ENCODE measurements at places on chromosomes 12 and 14.

GRCh38 chr14:75615200-75615599 is 36.8 kb downstream of the FLVCR2 start:
- DNase-seq: no peak

DNA sequence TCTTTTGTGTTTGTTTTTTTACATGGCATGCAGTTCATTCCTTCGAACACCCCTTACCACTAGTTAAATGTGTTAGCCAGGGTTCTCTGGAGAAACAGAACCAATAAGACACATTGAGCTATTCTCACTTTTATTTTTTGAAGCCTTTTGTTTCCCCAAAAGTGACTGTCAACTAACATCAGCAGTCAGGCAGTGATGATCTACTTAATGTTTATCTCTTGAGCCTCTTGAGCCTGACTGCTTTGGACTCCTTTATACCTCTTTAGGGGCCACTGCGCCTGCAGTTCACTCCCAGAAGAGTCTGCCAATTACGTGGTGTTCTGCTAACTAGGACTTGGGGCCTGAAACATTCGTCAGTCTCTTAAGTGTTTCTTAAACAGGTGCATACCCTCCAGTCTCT is 163.7 kb upstream of the FLRT2 start:
- DNase-seq: no peak

GRCh38 chr14:23939607-23940326 is 13.8 kb upstream of the DHRS4 start:
- DNase-seq: no peak

GRCh38 chr14:76329154-76329928 is 46.6 kb upstream of the ESRRB start:
- no peak for DNase-seq

- DNase-seq: no peak
These were observed 31.9 kb downstream of the JAG2 start for GRCh38 chr14:105136401-105137322.

GRCh38 chr14:100203962-100204834 is 34.7 kb upstream of the YY1 start:
- no peak for DNase-seq

DNA sequence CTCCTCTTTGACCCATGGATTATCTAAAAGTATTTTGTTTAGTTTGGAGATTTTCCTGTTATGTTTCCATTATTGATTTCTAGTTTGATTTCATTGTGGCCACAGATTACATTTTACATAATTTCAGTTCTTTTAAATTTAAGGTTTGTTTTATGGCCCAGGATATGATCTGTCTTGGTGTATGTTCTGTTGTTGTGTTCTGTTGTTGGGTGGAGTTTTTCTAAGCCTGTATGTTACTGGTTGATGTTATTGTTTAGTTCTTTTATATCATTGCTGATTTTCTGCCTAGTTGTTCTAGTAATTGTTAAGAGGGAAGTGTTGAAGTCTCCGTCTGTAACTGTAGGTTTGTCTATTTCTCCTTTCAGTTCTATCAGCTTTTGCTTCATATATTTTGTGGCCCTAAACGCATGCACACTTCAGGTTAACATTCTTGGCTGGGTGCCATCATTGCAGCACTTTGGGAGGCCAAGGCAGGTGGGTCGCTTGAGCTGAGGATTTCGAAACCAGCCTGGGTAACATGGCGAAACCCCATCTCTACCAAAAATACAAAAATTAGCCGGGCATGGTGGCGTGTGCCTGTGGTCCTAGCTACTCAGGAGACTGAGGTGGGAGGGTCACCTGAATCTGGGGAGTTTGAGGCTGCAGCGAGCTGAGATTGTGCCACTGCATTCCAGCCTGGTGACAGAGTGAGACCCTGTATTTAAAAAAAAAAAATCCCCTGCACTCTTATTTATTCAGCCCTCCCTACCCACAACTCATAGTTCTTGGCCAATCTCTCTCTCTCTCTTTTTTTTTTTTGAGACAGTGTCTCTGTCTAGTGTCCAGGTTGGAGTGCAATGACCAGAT is 28.1 kb upstream of the CFL2 start:
- no peak for DNase-seq

DNA sequence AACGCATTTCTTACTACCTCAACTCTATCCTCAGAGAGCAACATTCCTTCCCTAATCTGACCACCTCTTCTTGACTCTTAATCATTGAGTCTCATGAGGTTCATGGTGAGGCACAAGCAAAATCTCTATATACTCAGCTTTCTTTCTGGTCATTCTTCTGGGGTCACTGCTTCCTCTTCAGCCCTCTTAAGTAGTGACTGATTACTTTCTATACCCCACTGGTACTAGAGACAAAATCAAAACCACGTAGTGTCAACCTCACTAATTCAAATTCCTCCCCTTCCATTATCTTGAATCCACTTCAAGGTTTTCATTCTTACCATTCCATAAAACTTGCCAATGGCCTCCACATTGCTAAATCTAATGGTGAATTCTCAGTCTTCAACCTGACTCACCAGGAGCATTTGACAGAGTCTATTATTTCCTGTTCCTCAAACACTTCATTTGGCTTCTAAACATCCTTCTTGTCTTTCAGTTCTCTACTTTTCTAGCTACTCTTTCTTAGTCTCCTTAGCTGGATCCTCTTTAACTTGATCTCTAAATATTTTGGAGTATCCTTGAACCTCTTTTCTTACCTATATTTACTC is 6.8 kb downstream of the WDHD1 start:
- DNase-seq: no peak

- DNase-seq: no peak
These were observed 129.3 kb upstream of the RAP1B start for GRCh38 chr12:68481181-68481941.

DNA sequence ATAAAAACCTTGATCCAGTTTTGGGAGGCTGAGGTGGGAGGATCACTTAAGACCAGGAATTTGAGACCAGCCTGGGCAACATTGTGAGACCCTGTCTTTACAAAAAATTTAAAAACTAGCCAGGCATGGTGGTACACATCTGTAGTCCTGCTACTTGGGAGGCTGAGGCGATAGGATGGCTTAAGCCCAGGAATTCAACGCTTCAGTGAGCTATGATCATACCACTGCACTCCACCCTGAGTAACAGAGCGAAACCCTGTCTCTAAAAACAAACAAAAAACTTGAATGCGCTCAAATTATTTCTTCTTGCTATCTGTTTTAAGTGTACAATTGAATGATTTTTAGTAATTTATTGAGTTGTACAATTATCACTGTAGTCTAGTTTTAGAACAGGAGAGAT is 20.1 kb downstream of the WDR20 start:
- DNase-seq: no peak

DNA sequence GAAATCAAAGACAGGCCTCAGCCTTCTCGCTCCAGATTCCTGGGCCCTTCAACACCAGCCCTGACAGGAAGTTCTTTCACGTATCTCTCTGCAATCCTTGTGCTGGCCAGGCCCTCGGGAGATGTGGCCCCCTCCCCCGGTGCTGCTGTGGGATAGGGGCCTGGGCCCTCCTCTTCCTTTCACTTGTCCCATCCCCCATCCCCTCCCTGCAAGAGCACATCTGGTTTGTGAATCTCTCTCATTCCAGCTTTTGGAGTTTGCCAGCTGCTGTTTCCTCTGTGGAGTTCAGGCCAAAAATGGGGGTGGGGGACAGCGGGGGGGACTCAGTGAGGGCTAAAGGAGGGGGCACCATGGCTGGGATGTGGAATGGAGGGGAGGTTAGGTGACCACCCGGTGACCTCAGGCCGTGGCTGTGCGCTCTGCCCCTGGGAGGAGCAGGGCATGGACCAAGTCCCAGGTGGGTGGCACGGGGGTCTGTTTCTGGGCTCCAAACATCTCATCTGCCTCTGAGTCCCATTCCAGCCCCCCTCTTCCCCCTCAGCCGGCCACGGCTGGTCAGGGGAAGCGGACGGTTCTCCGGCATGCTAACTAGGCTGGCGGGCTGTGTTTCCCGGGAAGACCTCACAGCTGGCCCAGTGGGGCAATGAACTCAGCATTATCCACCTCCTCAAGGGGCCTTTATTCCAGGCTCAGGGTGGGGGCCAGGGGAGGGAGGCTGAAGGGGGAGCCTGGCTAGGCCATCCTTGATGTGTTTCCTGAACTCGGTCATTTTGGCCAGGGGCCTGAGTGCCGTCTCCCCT is 7.4 kb downstream of the LRP1 start:
- DNase-seq: no peak

- DNase-seq: no peak
These were observed 31.1 kb upstream of the RIC8B start for GRCh38 chr12:106743270-106743988.

DNA sequence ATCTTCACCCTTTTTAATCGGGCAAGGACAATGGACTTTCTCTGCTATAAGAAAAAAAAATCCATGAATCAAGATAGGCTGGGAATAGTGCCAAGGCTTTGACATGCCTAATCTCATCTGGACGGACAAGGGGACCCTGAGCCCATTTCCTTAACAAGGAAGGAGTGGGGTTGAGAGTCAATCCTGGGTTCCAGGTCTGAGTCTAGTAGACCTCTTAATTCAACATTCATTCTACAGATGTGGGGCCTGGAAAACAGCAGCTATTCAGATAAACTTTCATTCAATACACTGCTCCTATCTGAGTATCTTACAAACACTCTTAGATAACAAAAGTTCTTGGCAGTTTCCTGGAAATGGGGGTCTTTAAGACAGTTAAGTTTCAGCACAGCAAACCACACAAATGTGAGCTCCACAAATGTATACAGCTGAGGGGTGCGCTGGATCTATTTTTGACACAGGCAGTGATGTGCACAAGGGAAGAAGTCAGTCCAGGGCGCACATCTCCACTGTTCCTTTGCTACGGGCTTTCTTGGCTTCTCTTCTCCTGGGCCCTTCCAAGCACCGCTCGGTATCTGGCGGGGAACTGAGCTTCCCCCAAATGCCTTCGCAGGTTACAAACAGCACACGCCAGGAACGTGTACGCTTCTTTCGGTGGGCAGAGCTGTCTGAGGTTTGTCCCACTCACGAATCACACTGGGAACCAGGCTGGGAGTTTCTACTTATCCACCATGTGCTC is 82.2 kb upstream of the GPR68 start:
- DNase-seq: no peak

DNA sequence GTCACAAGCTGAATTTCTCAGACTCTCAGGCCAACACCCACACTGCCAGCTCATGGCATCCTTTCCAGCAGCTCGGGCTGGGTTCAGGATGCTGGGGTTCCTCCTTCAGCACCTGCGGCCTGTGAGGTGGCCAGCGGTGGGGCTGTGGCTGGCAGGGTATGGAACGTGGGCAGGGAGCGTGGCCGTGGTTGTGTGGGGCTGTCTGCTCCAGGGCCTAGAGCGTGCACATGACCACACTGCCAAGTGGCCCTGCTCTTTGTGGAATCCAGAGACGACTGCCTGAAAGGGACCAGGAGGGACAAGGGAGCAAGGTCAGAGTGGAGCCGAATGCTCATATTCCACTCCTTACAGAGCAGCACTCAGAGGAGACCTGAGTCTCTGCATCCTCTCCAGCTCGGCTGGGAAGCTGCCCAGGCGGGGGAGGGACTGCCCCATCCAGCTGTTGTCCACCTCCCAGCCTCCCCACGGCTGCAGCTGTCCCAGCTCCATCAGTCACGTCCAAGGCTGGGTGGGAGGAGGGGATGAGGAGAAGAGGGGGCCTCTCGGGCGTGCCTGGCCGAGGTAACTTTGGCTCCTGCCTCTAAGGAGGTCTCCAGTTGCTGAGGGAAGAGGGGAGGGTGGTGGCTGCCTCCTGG is 71.3 kb downstream of the TSPAN9 start:
- DNase-seq: no peak

DNA sequence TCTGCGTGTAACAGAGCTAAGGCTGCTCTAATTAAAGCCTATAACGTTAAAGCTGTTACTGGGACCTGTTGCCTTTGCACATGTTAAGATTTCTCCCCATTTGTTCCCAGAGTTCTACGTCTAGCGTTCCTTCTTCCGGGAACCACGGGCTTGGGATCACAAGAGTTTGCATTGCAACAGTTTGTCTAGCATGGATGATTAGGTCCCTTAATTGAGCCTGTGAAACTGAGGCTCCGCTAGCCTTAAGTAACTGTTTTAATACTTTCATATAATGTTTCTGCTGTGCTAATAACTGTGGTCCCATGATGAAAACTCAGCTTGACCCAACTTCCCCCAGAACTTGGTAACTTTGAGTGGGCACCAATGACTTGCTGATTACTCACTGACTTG is 16.7 kb upstream of the LYZ start:
- DNase-seq: no peak

DNA sequence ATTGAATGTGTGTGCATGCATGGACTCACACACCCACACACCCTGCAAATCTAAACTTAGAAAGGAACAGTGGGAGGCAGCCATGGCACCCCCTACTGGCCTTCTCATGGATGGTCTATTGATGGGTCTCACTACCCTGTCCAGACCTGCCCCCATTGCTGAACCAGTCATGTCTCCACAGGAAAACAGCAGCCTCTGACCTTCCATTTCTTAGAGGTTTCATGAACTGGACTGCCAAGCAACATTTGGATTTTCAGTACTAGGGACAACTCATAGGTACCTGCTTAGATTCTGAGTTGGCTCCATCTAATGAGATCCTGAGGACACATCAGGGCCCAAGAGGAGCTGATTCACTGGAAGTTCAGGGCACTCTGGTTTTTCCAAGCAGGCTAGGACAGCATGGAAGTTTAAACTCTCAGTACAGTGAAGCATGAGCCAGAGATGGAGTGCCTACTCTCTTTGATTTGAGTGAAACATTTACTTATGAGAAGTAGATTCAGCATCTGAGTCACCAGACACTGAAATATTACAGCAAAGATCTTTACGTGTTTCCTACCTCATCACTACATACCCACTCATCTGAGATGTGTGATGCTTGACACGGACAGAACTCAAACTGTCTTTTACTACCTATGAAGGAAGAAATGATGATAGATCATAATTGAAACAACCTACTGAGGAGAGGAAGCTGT is 98.9 kb upstream of the PLEKHG7 start:
- no peak for DNase-seq

- DNase-seq: no peak
These were observed 12.9 kb downstream of the TTC9 start for GRCh38 chr14:70654632-70655031.

DNA sequence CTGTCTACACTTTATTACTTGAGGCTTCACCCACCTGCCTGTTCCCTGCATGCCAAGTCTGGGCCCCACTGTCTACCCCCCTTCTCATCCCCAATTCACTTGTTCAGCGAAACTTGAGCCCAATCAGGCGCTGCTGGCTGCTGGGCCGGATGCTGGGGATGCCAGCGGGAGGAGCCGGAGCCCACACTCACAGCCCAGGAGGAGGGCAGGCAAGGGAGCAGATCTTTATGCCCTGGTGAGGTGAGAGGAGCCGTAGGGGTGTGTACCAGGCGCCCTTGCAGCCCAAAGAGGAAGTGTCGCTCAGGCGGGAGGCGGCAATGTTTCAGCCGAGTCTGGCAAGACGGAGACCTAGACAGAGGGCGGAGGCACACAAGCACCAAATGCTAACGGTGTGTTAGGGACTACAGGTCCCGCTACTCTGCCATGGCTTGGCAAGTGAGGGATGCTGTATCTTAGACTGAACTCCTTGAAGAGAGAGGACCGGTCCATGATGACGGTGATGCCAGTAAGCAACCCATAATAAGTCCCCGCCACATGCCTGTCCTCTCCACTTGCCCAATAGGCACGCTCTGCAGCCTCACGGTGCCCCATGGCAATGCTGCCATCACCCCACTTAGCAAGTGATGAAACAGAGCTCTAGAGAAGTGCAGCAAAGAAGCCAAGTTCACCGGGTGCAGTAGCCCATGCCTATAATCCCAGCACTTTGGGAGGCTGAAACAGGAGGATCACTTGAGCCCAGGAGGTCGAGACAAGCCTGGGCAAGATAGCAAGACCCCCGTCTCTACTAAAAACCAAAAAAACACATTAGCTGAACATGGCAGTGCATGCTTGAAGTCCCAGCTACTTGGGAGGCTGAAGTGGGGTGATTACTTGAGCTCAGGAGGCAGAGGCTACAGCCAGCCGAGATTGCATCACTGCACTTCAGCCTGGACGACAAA is 41.6 kb downstream of the LRRC74A start:
- DNase-seq: no peak

GRCh38 chr12:12794686-12795085 is 9.2 kb downstream of the APOLD1 start:
- DNase-seq: no peak
